ENCODE measurements at places on chromosomes 6 and 20.

GRCh38 chr20:17558154-17558940, 11.5 kb upstream of the DSTN start:
- DNase-seq = peak; percentile 68

DNA sequence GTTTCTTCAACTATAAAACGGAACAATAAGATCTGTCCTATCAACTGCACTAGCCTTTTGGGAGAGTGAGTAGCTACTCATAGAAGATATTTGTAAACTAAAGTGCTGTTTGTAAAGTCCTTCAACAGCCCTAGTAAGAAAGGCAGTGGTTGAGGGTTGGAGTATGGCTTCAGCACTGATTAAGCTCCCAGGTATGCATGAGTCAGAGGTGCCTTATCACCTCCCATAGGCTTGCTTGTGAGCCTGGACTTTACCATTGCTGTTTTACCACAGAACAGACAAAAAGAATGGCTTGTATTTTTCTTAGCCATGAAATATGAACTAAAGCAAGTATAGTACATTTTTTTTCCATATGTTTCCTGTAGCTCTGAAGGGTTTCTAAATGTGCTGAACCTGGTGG, 44.1 kb downstream of the SAMD3 start:
- DNase-seq = no peak

GRCh38 chr6:56838016-56838555, 116.8 kb upstream of the BEND6 start:
- no peak for DNase-seq

- no peak for DNase-seq
Observed at GRCh38 chr20:50642288-50642803, 49.0 kb downstream of the RIPOR3 start.

DNA sequence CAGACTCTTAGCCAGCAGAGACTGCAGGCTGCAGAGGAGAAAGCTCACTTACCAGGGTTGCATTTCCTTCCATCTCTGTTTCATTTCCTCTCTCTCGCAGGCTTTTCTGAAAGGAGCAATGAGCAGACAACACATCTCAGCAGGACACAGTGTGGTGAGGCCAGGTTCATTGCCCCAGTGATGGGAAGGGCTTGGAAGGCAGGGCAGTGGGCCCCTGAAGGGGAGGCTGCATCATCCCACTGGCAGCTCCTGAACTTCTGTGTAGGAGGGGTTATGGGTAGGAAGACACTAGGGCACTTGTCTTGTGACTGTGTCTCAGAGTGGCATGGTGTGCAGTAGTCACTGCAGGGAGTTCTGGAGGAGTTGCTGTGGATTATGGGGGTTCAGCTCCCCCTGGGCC, 246.8 kb downstream of the QKI start:
- DNase-seq = no peak

- DNase-seq = no peak
Observed at GRCh38 chr6:162670345-162670744, 57.2 kb downstream of the PRKN start.

DNA sequence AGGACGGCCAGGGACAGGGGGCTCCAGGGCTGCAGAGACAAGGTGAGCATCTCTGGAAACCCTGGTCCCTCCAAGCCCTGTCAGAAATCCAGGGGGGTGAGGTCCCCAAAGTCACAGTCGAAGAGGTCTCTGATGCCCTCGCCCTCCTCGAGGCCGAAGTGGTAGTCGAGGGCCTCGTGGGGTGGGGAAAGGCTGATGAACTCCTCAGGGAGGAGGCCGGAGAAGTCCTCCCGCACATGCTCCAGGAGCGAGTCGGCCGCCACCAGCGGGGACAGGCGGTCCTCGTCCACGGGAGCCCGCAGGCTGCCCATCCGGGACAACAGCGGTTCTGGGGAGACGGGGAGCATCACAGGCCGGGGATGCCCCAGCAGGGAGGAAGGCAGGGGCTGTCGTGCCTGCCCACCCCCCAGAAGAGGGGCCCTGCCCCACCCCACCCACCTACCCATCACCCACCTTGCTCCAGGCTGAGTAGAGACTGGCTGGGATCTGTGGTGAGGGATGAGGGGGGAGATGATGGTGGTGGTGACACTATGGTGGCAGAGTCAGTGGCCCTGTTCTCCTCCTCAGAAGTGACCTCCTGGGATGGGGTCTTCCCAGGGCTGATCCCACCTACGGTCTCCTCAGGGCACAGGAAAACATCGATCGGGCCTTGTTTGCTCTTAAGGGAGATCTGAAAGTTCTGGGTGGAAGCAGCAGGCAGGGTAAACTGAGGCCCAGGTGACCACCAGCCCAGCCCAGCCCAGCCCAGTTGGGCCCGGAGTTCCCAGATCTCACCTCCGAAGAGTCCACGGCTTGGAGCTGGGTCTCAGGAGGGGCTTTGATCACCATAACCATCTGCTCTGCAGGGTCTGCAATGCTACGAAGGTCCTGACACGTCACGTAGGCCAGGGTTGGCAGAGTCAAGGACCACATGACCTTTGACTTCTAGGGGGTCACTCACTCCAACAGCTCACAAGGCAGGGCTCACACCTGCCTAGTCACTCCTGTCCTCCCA, 2.7 kb upstream of the NECAB3 start:
- no peak for DNase-seq

DNA sequence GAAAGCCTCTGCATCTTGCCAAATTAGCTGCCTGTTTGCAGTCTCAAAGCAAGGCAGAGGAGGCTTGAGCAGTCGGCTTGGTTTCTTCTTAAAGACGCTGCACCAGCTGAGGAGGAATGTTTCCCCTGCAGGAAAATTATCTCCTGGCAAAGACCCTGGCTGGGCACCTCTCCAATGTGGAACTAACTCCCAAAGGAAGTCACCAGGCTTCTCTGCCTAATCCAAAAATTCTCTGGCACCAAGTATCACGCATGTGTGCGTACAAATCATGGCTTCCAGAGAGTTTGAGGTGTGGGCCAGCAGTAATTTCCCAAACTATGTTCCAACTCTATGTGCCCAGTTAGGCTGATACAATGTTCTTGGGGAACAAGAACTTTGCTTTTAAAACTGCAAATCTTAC, 176.2 kb downstream of the KIF16B start:
- DNase-seq = no peak

- DNase-seq = no peak
Observed at GRCh38 chr6:16851044-16851540, 89.8 kb upstream of the ATXN1 start.

DNA sequence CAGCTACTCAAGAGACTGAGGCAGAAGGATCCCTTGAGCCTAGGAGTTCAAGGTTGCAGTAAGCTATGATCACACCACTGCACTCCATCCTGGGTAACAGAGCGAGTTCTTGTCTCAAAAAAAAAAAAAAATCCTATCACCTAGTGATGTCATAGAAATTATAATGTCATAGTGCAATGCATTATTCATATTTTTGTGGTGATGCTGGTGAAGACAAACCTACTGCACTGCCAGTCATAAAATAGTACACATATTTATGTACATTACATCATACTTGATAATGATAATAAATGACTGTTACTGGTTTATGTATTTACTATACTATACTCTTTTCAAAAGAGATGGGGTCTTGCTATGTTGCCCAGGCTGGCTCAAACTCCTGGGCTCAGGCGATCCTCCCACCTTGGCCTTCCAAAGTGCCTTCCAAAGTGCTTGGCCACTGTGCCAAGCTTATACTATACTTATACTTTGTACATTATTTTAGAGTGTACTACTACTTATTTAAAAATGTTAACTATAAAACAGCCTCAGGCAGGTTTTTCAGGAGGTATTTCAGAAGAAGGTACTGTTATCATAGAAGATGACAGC, 26.6 kb downstream of the ENPP3 start:
- DNase-seq = no peak

- DNase-seq = no peak
Observed at GRCh38 chr6:11736601-11737000, 42.0 kb downstream of the ADTRP start.

DNA sequence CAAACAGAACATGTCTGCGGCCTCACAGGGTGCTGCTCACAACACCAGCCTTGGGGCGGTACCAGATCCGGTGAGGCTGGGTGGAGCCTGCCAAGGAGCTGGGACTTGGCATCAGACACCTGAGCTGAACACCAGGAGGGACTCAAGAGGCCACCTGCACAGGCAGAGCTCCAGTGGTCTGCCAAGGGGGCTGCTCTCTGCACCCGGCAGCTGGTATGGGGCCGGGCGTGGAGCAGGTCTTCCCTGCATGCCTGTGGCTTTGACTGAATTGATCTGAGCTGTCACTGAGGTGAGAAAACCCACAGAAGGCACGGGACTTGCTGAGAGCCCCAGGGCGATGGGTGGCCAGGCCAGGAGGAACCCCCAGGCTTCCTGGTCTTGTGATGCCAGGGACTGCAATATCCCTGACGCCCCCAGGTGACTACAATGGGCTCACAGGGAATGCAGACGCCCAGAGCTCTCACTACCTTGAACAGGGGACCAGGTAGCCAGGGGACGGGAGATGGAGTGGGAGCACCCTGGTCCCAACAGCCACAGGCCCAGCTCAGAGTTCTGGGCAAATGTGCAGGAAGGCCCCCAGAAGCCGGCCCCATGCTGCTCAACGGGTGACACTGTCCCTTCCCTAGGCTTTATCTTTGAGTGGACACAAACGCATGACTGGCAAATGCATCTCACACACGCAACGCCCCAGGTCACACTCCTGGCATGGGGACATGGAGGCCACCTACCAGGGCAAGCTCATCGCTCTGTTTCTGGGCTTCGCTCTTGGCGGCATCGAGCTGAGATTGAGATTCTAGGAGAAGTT, 48.2 kb downstream of the DSTN start:
- no peak for DNase-seq

GRCh38 chr20:41306061-41306727, 11.3 kb downstream of the ZHX3 start:
- DNase-seq = no peak

GRCh38 chr20:63210011-63210605, 5.8 kb downstream of the YTHDF1 start:
- no peak for DNase-seq

DNA sequence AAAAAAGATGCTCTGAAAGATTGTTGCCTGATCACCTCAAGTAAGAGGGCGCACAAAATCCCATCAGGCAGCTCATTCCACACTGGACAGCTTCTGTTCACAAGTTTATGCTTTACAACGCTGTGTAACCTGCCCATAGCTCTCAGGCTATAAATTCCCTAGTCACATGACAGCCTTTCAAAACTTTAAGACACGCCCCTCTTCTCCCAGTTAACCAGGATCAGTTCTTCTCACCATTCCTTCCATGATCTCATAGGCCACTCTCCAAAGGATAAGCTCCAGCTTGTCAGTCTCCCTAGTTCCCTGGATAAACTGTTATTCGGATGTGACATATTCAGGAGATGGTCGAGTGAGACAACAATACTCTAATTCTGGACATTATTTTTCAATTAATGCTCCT, 15.0 kb downstream of the ADNP start:
- DNase-seq = no peak

DNA sequence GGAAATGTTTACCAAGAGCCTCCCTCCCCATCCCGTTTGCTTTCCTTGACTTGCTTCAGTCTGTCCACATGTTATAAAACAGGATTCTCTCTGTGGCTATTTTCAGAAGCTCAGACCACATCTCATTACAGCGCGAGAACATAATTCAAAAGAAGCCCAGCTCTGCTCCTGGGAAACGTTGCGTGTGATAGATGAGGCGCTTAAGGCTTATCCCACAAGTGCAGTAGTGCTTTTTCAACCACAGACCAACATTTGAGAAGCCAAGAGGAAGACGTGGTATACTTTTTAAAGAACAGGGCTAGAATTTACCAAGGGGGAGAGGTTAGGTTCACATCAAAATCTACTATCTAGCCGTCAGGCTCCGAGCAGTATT, 239.5 kb downstream of the SLC24A3 start:
- DNase-seq = no peak

DNA sequence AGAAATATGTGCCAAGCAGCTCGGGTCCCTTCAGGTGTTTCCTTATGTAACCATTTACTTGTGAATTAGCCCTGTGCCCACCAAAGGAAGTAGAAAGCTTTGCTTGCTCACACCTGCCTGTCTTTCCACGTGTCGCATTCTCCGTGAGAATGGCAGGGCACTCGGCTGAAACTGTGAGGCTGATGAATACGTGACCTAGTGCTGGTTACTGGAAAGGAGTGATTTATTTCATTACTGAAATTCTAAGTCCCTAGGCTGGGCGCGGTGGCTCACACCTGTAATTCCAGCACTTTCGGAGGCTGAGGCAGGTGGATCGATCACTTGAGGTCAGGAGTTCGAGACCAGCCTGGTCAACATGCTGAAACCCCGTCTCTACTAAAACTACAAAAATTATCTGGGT, 45.9 kb upstream of the TULP1 start:
- DNase-seq = no peak

- DNase-seq = no peak
Observed at GRCh38 chr6:56862415-56863175, 92.3 kb upstream of the BEND6 start.

GRCh38 chr20:47990507-47991150, 205.3 kb upstream of the SULF2 start:
- no peak for DNase-seq

DNA sequence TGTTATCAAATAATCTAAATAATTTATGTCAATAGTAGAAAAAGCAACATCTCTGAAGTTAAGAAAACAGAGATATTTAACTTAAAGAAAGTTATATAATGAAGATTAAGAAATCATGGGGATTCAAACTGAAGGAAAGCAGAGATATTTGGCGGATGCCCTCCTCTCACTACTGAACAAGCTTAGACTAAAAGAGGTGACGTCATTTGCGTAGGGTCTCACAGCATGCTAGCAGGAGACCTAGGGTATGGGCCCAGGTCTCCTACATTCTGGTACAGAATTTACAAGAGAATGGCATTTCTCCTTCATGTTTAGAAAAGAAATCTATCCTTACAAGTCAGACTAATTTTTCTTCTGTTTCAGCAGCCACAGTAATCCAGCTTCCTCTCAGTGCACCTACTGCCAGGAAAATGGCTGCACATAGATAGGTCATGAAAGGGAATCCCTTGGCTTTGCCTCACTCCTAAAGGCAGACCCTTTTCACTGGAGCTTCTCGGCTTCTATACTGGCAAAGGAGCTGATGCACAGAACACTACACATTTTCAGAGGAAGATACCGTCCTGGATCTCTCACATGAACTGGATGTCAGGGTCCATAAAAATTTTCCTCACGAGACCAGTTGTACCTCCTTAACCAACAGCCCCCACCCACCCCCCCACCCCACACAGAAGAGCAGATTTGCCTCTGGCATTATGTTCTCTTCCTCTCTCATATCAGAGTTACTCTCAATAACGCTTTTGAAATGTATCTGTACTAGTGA, 41.8 kb upstream of the DST start:
- DNase-seq = no peak

DNA sequence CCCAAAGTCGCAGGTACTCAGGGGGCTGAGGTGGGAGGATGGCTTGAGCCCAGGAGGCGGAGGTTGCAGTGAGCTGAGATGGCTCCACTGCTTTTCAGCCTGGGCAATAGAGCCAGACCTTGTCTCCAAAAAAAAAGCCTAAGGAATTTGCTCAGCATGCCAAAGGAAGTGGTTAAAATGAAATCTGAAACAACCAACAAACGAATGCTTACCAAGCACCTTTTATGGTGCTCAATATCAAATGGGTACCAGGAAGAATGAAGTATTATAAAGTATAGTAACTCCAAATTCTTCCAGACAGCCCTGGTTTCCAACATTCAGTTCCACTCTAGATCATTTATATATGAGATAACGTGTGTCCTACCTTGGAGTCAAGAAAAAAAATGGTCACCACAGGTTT, 14.0 kb downstream of the GMDS start:
- DNase-seq = no peak

GRCh38 chr20:32488066-32488838, 96.9 kb downstream of the NOL4L start:
- DNase-seq = no peak
